ENCODE measurements at places on chromosomes 3 and 15.

GRCh38 chr15:34332553-34333120, 4.9 kb downstream of the SLC12A6 start:
- no peak for DNase-seq

DNA sequence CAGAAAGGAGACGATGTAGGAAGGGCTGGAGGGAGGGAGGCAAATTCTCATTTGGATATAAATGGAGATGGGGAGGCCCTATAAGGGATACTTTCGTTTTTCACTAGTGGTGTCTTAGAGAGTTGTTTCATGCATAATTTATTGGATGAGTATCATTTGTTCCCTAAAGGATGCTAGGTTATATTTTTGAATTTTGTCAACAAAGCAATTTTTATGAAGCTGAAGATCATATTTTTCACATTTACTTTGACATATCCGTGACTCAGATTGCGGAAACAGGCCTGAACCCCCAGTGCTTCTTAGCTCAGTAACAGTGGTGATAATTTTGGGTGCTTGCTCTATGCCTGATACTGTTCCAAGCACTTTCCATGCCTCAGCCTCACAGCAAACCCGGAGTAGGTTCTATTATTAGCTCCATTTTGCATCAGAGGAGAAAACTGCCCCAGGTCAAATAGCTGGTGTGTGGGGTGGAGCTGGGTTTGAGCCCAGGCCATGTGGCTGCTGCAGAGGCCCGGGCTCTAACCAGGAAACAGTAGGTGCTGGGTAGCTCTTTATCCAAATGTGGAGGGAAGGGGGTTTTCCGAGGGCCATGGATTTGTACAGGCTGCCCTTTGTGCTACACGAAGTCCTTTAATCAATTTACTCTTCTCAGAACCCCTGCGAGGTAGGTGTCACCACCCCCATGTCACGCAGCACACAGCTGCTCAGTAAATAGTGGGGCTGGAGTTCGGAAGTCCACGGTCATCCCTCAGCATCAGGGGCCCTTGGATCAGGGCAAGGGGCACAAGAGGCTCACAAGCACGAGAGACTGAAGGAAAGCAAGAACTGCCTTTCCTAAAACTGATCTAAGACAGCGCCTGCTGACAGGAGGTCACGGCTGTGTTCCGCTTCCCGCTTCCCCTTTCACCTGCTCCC, 99.1 kb downstream of the SLC49A4 start:
- no peak for DNase-seq

DNA sequence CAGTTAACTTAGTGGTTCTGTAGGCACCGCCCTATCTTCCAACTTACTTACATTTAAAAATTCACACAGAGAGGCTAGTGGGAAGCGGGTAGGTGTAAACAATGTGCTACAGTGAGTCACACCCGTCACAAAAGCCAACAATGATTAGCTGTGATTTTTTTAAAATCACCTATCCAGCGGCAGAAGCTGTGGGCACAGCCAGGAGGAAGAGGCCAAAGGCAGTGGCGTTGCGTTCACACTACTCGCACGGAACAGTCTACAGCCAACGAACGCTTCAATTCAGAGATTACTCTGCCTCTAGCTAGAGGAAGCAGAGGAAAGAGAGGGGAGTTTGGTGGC, 2.5 kb upstream of the NLGN1 start:
- no peak for DNase-seq

DNA sequence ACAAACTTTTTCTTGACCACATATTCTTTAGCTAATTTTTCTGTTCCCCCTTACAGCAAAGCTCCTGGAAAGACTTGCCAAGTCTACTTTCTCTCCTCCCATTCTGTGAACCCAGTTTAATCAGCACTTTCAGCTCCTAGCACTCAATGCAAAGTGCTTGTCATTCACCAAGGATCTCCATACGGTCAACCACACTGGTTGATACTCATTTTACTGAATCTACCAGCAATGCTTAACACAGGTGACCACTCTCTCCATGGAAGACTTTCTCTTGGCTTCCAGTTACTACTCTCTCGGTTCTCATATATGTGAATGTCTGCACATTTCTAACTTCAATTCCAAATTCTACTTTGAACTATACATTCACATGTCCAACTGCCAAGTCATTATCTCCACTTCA, 11.7 kb downstream of the MRPL3 start:
- no peak for DNase-seq

DNA sequence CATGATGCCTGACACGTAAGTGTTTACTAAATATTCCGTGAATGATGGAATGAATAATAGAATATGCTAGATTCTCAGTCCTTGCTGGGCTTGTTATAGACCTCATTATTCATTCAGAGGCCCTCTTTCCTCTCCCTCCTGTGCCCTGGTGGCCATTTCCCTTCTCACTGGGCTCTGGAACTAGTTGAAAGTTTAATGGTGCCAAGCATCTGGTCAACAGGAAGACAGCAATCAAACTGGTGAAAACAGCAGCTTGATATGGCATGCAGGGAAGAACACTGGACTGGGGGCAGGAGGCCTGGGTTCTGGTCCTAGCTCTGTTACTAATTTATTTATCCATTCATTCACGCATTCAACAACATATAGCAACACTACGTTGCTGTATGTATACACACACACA, 3.7 kb upstream of the APOD start:
- DNase-seq = no peak

Data from NCI-H1105 (cell line).